Large intestine (tissue), 12 donors: ENCODE measurements at places on chromosomes 4 and X.

GRCh38 chr4:127709456-127709855 is 20.7 kb upstream of the SLC25A31 start:
- DNase-seq, result no peak

- no peak for DNase-seq
Observed at GRCh38 chr4:15740764-15741404, 37.2 kb upstream of the CD38 start.

- DNase-seq, result no peak
Observed at GRCh38 chrX:24692305-24692704, 1.4 kb upstream of the POLA1 start.

- no peak for DNase-seq
Observed at GRCh38 chrX:49243166-49243565, 7.9 kb downstream of the CCDC22 start.

DNA sequence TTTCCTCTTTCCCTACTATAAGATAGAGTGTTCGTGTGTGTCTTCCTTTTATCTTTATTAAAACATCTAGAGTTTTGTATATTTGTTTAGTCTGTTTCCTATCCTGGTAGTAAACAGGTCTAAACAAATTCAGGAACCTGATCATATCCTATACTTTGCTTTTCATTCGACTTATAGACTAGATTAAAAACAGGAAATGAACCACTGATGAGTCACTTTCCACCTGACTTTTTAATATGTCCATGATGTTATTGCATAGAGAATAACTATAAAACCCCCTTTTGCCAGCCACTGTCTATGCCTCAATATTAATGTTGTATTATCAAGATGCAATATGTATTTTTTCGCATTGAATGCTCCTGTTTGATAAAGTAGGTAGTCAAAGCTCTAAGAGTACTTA is 1794.0 kb downstream of the STIM2 start:
- DNase-seq, result no peak

DNA sequence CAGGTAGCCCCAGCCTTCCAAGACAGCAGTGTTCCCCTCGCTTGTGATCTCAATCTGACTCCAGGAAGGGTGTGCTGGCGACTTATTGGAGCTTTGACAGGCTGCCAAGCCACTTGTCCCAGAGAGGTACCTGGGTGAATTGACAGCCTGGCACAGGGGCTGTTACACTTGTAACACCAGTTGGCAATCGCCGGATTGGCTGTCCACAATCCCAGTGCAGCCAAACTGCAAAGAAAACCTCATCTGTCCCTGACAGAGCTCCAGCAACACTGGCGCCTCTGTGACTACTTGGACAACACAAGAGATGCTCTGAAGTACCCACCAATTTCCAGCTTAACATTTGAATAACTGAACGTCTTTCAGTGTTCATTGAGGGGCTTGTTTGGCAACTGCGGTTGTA is 76.8 kb upstream of the PRPS1 start:
- DNase-seq, result no peak

- DNase-seq, result peak; percentile 18
Observed at GRCh38 chr4:152535360-152535902, 461 bp downstream of the FBXW7 start.

DNA sequence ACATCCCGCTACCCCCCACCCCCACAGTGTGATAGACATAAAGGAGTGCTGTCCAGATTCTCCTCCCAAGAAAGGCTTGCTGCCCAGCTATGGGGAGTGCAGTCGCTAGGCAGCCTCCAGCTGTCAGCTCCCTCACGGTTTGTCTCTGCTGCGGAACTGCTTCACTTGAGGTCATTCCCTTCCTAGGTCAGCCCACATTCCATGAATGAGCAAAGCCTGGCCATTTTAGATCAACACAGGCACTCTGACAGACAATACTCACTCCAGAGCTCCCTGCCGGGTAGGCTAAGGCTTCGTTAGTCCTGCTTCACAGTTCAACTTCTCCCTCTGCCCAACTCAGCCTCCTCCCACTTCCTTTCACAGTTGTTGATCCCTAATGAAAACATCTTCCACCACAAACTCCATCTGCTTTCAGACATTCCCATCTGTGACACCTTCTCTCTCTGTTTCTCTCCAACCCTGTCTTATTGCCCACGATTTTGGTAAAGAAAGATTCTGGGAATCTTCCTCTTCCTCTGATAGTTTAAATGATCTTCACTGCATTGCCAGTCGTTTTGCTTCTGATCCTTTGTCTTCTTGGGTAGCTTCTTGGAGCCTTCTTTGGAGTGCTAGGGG is 318.9 kb upstream of the F9 start:
- DNase-seq, result no peak

GRCh38 chrX:20173313-20173712 is 31.7 kb upstream of the EIF1AX start:
- DNase-seq, result no peak

DNA sequence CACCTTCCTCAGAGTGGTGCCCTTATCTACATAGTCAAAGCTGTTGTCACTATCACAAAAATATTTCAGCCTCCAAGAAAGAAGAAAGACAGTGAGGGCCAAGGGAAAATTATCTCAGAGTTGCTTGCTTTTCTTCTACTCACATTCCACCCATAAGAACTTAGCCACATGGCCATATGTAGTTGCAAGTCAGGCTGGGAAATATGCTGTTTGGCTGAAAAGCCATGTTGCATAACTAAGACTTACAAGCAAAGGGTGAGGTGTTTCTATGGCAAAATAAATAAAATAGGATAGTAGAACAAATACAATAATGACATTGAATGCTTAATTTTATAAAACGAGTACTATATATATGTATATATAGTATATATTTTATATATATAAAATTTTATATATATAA is 365.9 kb upstream of the PABPC4L start:
- DNase-seq, result peak; percentile 2

- peak; percentile 16 for DNase-seq
Observed at GRCh38 chrX:130975947-130976346, 72.9 kb upstream of the ENOX2 start.

- DNase-seq, result no peak
Observed at GRCh38 chr4:20395160-20395773, 143.6 kb downstream of the SLIT2 start.

- DNase-seq, result no peak
Observed at GRCh38 chr4:185502386-185502785, 30.9 kb upstream of the CCDC110 start.

- DNase-seq, result no peak
Observed at GRCh38 chr4:176230836-176231235, 35.5 kb upstream of the SPATA4 start.

DNA sequence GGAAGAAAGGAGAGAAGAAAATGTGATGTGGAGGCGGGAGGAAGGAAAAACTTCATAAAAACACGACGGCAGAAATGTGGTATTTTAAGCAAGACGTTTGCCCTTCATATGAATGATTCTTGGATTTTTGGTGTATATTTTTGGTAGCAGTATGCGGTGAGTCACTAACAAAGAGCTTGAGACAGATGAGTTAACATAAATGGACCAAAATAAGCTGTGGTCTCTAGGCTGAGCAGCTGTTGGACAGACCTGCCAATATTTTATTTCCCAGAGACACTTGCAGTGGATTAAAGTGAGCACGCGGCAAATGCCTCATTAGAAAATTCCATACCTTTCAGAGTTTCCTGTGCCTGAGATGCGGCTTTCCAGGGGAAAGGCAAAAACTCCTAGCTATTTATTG is 43.1 kb upstream of the RPS6KA3 start:
- no peak for DNase-seq

DNA sequence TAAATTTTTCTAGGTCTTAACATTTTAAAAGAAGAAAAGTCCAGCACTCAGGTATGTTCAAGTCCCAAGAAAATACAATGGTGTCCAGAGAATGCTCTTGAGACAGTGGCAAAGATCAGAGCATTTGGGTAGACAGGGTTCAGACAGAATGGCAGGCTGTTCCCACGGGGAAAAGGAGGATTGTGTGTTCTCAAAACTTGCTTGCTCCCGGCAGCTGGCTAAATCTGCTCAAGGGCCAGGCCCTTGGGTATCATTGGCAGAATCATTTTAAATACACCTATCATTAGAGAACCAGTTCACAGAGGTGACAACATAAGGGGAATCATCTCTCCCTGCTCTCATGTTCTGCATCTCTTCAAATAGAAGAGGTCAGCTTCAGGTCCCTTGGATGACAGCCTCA is 456.3 kb downstream of the DTHD1 start:
- DNase-seq, result no peak

DNA sequence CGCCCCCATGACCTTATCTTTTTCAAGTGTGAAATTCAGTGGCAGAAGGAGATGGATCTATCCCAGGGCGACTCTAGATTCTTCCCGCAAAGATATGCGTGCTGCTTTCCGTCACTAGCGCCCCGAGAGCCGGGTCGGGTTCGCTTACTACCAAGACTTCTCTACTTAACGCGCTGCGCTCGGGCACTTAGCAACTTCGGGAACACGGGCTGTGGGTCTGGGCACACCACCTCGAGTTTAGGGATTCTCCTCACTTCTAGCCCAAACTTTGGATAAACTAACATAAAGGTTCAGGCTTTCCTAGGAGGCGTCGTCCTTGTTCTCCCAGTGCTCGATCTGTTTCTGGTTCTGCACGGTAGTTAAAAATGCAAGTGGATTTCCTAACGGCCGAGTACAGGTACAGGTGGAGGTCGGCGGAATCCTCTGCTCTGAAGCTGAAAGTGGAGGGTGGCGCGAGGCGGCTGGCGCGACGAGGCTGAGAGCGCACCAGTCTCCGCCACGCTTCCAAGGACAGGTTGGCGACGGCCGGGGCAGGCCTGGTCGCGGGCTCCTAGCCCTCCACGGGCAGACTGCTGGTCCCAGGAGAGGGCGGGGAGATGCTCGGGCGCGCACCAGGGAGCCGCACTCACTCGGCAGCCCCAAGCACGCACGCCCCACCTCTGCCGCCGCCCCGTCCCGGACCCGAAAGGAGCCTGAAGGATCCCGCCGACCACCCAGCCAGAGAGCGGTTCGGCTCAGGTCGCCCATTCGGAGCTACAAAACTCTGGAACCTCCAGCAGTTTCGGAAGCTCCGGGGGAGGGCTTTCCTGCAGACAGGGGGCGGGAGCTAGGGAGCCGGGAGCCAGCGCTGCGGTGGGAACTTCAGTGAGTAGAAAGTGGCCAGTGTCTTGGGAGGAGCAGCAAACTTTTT is 100.8 kb upstream of the TENM3 start:
- DNase-seq, result no peak

DNA sequence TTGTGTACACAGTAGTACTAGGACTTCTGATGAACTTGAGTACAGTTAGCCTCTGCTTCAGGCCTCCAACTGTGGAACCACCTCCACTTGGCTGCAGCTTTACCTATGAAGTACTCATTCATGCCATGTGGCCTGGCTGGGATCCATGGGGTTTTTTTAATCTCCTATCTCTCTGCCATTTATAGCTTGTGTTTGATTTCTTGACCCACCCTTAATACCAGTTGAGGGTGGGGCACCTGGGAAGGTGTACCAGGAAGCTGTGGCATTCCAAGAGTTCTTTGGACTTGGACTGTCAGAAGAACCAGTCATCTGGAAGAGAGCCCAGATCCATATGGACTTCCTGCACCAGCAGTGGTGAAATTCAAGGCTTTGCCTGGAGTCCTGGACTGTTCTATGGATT is 230.1 kb downstream of the SHROOM3 start:
- peak; percentile 89 for DNase-seq

DNA sequence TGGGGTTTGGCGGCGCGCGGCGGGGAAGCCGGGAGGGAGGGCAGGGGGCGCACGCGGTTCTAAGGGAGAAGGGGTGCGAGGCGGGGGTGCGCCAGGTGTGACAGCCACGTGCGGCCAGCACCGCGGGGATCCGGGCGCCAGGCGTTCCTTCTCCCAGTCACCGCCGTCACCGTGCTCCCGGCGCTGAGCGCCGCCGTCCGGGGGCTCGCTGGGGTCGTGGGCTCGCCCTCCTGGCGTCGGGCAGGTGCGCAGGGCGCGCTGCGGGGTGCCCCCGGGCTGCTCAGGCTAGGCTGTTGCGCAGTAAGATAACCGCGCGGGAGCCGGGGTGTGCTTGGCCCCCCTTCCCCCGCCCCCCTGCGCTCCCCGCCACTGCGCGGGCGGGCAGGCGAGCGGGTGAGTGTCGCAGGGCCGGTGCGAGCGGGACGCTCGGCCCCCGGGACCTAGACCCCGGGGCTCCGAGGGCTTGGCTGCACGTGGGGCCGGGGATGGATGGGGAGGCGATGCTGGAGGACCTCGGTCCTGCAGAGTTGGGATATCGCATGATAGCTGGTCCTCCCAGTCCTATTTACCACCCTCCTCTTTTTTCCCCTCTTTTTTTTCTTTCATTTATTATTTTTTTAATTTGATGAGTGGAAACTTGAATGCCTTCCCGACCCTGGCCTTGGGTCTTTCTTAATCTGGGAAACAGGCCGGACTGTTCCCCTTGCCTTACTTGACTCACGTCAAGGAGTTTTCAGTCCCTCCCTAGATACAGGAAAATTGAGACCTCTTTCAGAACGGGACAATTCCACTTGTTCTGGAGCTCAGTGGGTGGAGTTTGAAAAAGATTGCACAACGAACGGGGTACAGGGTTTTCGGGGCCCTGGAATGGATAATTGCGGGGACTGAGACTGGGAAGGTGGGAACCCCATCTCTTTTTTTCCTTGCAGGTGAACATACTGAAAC is 797 bp downstream of the TXLNG start:
- DNase-seq, result peak; percentile 14

DNA sequence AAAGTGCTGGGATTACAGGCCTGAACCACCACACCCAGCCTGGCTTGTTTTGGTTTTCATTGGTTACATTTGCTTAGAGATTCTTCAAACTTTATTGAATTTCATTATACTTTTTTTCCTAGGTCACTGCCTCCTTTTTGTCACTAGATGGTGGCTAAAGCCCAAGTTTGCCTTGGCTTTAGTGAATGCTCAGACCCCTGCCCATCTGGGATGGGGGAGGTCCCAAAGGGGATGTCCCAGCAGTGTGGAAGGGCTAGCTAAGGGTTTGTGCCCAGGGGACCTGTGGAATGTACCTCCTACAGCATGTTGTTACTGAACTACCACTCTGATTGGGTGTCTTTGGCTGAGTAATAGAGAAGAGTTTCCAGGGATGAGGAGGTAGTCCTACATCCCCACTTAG is 58.4 kb downstream of the CEP135 start:
- DNase-seq, result no peak

DNA sequence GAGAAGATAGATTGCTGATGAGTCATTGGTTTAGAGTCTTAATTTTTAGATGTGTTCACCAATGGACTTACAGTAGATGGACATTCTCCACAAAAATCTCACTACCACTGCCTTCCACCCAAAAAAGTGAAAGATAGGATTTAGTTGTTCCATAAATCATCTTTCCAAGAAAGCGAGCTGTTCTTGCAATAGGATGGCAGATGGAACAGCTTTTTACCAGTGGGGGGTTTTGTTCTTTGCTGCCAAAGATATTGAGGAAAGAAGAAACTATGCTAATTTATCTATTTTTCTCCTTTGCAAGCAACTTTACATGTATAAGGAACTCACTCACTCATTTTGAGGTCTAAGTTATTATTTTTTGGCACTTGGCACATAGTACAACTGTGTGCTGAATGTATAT is 109.5 kb downstream of the ADGRL3 start:
- DNase-seq, result no peak

GRCh38 chr4:30770049-30770549 is 49.9 kb downstream of the PCDH7 start:
- DNase-seq, result peak; percentile 19

DNA sequence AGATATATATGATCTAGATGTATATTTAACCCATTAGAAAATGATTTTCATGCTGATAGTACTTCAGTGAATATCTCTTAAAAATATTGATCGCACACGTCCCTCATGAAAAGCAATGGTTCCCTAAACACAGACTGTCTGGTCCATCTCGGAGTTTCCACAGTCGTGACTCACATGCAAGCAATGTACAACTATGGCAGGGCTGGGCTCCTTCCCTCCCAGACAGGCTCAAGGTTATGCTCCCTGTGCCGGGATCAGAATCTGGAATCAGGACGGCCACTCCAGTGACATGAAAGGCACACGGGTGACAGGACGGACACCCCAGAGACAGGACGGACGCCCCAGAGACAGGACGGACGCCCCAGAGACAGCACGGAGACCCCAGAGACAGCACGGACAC is 40.2 kb upstream of the PPP2R3B start:
- DNase-seq, result no peak
